H7 (cell line): ENCODE measurements at places on chromosomes 16 and 17.

- no peak for DNase-seq
Measured at GRCh38 chr16:77637940-77638339, 84.4 kb upstream of the NUDT7 start.

GRCh38 chr16:47366228-47366627 lies 94.6 kb downstream of the ITFG1 start:
- peak; percentile 26 for DNase-seq

DNA sequence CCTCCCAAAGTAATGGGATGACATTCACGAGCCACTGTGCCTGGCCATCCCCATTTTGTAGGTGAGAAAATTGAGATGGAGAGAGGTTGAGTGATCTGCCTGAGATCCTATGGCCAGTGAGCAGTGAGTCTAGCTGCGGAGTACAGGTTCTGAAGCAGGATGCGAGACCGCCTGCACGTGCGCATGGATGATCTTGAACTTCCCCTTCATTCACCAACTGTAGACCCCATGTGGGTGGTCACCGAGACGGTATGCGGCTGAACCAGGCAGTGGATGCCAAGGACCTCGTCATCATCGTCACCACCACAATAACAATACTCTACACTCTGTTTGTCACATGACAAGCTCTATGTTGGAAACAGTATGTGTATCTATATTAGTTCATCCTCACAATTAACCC lies 6.2 kb upstream of the SPNS3 start:
- DNase-seq: peak; percentile 1

GRCh38 chr17:44541884-44542581 lies 15.3 kb upstream of the FZD2 start:
- DNase-seq: peak; percentile 82

- DNase-seq: no peak
Measured at GRCh38 chr17:42317266-42317845, 29.1 kb downstream of the STAT5A start.

- DNase-seq: no peak
Measured at GRCh38 chr17:73071066-73071999, 21.2 kb downstream of the SLC39A11 start.

DNA sequence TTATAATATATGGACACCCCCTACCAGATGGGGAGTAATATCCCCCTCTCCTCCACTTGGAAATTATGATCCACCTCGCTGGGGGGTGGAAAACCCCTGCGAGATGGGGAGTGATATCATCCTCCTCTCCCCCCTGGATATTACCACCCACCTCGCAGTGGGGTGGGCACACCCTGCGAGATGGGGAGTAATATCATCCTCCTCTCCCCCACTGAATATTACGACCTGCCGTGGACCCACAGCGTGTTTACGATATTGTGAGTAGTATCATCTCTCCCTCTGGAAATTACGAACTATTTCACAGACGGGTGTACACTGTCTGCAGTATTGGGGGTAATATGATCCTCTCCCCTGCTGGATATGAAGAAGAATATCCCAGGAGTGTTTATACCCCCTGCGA lies 228.3 kb upstream of the WSCD1 start:
- no peak for DNase-seq

GRCh38 chr16:6558126-6558525 lies 774.5 kb upstream of the RBFOX1 start:
- DNase-seq: peak; percentile 49
